Substantia nigra (tissue), 51 donors: ENCODE measurements at places on chromosomes 12 and 14.

DNA sequence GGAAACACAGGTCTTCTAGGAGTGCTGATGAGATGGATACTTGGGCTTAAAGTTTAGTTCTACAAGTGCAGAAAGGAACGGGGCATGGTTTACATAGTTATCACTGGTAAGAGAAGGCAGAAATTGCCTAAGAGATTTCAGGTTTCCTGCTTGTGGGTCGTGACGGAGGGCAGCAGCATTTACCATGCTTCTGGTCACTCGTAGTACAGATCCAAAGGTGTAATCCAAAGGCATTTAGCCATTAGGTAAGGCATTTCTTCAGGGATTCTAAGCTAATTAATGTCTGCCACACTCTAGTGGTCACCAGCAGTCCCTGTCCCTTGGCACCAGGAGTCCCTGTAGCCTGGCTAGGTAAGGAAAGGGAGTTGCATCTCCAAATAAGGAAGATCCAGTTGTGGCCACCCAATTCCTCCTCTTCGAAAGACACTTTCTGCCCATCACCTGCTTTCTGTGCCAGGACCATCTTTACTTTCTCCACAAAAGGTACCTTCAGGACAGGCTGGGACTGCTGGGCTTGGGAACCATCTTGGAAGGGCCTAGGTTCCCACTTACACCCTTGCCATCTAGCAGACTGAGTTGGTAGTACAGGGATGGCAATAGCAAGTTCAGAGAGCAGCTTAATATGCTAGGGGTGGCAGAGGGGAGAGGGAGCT, 1.5 kb downstream of the GSTZ1 start:
- no peak for DNase-seq

DNA sequence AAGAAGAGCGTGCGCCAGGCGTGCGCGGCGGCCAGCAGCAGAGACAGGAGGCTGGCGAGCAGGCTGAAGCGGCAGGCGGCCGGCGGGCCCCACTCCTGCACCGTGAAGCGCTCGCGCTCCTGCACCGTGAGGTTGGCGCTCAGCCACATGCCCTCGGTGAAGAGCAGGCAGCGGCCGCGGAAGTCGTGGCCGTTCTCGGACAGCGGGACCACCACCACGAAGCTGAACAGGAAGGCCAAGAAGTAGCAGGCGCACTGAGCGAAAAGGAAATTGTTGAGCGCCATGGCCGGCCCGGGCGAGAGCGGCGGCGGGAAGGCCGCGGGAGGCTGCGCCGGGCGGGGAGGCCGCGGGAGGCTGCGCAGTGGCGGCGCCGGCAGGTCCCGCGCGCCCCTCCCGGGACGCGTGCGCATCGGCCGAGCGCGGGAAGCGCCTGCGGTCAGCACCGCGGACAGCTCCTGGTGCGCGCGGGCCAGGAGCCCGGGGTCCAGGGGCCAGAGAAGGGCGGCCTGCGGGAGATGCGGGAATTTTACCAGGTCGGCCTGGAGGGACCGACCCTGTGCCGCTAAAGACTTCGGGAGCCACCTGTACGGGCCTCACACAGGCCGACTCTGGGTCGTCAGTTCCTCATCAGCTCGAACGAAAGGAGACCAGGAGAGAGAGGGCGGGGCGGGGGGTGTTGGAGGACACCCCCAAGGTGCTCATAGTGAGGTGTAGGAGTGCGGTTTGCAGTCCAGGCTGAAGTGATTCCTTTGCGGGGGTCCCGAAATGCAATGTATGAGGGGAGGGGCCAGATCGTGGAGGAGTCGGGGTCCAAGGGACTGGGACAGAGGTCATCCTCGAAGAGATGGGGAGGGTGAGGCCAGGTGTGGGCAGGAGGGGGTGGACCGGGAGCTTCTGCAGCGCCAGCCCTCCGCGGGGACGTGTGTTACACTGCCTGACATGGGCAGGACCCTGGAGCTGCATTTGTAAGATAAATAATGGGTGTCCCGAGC, at the start of gene TMEM179:
TMEM179 (minus strand) TSS at position 315 of the 992 bp plus-strand sequence; CDS start at position 284, 31 bp downstream.
- no peak for DNase-seq

- no peak for DNase-seq
These were observed 2.1 kb upstream of the SLC2A13 start for GRCh38 chr12:40107803-40108620.

- DNase-seq = no peak
These were observed 26.3 kb upstream of the CPM start for GRCh38 chr12:68959143-68959858.

DNA sequence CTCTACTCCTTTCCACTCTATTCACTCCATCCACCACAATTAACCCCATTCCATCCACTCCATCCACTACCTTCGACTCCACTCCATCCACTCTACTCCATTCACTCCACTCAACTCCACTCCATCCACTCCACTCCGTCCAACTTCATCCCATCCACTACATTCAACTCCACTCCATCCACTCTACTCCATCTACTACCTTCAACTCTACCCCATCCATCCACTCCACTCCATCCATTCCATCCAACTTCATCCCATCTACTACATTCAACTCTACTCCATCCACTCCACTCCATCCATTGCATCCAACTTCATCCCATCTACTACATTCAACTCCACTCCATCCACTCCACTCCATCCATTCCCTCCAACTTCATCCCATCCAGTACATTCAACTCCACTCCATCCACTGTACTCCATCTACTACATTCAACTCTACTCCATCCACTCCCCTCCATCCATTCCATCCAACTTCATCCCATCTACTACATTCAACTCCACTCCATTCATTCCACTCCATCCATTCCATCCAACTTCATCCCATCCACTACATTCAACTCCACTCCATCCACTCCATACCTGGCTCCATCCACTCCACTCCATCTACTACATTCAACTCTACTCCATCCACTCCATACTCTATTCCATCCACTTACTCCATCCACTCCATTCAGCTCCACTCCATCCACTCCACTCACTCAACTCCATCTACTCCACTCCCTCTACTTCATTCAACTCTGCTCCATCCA, 16.4 kb downstream of the HNF1A start:
- DNase-seq = no peak

- DNase-seq = no peak
These were observed 42.3 kb upstream of the BATF start for GRCh38 chr14:75479770-75480600.

- no peak for DNase-seq
These were observed 92.3 kb upstream of the TRHDE start for GRCh38 chr12:72179841-72180240.

GRCh38 chr14:38137005-38137404, 70.7 kb upstream of the SSTR1 start:
- DNase-seq = no peak

DNA sequence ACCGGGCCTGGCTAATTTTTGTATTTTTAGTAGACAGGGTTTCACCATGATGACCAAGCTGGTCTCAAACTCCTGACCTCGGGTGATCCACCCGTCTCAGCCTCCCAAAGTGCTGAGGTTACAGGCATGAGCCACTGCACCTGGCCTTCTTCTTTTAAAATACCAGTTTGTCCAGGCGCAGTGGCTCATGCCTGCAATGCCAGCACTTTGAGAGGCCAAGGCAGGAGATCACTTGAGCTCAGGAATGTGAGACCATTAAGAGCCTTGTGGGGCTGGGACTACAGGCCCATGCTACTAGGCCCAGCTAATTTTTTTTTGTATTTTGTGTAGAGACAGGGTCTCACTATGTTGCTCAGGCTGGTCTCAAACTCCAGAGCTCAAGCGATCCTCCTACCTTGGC, 8.1 kb upstream of the PEBP1 start:
- DNase-seq = no peak

DNA sequence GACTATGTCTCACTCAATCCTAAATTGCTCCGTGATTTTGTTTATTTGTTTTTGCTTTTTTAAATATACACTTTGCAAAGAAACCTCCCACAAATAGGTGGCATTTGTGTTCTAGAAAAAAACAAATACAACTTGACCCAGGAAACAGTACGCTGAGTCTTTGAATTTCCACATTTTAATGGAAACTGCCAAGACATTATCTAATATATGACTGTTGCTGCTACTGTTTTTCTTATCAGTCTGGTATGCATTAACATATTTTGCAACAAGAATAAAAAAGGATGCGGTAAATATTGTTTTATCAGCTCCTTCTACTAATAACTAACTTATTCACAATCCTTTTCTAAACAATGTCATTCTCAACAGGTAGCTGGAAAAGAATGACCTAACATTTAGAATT, 187.4 kb downstream of the LRIG3 start:
- DNase-seq = no peak

GRCh38 chr12:49969651-49970429, 2.9 kb upstream of the AQP6 start:
- no peak for DNase-seq

- DNase-seq = no peak
These were observed 69.7 kb downstream of the C12orf75 start for GRCh38 chr12:105400227-105400626.

GRCh38 chr12:65500091-65500900, 221.8 kb downstream of the MSRB3 start:
- DNase-seq = no peak

DNA sequence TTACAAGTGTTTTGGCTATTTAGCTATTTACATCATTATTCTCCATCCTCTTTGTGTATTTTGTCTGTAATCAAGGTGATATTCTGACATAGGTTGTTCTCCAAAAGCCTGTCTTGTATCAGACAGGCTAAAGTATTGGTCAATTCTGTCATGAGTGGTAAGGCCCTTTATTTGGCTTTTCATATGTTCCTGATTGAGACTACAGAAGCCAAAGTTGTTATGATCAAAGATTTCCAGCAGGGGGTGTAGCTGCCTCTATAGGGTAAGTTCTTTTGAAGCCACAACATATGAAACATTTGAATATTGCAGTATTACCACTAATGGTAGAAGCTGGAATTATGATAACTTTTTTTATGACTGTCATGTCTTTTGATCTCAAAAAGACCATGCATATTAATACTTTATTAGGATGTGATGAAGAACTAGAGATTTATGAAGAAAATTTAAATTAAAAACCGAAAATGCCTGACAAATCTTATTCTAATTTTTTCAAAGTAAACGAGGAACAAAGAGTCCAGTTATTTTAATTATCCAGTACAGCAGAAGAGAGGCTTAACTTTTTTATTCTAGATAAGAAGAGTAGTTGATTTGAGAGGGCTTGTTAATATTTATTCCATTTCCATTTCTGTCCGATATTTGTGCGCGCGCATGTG, 3.4 kb upstream of the ARHGAP5 start:
- peak; percentile 53 for DNase-seq

GRCh38 chr14:64990939-64991338, 4.2 kb downstream of the FNTB start:
- DNase-seq = no peak

DNA sequence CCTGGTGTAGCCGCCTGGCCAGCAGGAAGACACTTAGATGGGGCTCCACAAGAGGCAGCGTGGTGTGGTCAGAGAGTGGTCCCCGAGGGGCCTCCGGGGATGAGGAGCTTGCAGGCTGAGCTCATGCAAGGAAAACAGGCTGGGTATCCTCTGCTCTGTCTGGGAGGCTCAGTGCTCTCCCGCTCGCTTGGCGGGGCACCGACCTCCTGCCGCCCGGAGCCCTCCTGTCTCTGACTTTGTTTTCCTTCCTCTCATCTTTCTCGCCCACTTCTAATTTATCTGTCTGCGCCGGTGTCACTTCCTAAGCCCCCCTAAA, 31.3 kb upstream of the DLK1 start:
- no peak for DNase-seq

DNA sequence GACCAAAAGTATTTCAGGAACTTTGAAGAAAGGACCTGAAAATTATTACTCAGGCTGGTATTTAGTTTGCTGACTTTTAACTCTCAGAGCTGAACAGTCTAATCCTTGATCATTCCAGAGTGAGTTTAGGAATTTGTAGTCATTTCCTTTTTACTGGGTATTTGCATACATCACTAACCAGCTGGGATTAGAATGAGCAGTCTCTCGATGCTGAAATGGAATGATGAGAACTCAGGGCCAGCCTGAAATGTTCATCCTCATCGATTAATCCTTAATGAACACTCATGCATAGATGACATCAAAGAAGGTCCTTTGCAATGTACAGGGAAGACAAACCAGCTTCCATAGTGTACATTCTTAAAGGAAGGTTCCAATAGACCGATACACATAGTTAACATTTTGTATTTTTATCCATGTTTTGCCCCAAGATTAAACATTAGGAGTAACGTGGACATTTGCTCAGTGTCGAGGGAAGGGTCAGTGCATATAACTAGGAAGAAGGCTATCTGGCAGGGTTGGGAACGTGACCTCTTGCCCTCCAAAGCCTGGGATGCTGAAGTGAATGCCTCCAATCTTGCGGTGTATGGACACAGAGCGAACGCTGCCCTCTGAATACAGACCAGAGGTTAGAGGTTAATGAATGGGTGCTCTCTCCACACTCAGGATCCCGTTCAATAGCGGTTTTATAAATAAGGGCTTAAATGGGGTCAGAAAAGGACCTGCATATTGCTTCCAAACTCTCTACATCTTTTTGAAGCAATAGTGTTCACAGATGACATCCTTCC, 14.5 kb downstream of the FBXL14 start:
- no peak for DNase-seq

- no peak for DNase-seq
These were observed 15.9 kb upstream of the CCER1 start for GRCh38 chr12:90970911-90971310.

DNA sequence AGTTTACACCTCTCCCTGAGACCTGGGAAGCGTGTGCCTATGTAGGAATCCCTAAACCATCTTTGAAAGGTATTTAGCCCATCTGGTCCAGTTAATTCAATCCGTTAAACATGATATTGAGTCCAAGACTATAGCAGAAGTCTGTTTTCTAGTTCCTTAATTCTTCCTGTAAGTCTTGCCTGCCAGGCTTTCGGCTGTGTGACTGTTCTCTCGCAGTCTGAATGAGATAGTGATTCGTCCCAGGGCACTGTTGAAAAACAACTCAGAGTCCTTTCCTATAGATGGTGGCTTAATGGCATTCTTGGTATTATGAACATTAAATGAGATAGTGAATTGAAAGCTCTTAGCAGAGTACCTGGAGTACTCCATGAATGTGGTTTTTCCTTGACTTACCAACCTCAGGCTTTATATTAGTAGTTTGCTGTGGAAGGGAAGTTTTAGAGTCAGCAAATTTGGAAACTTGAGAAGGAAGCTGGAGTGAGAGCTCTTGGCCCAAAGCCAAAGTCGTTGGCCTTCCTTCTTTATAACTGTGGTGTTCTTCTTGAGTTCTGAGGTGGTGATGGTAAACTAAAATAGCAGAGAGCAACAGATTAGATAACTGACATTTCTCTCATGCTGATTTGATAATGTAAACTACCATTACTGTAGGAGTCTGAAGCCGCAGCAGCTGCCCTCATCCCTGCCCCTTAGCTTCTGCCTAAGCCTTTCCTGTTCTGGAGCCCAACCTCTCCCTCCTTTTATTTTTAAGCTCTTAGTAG, 76.5 kb downstream of the TGFB3 start:
- no peak for DNase-seq

DNA sequence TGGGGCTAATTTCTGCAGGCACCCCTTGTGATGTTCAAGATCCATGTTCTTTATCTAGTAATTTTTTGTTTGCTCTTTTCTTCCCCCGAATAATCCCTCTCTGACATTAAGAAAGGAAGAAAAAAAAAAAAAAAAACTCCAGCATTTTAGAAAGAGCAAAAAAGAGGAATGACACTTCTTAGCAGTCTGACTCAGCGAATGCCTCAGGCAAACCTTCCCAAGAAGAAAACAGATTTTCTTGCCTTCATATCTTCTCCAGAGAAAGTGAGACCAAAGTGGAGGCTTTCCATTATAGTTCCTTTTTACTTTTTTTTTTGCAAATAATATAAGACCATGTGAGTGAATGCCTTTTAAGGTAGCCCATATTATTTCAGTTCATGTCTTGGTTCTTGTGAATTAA, 479.0 kb upstream of the SYT1 start:
- no peak for DNase-seq

- DNase-seq = no peak
These were observed 4.0 kb downstream of the C1S start for GRCh38 chr12:7064516-7064915.

- no peak for DNase-seq
These were observed 26.8 kb downstream of the XRCC3 start for GRCh38 chr14:103688441-103688840.
